ENCODE measurements at places on chromosomes 1 and 21. TPM values are rescaled to one million over a fixed set of nuclear protein-coding genes. Genes with fewer than 3 reads are reported as not detected.

Gene C4BPA
- not detected for total RNA-seq

Gene KRTAP7-1
- total RNA-seq: not detected

Gene CFAP57
- total RNA-seq: not detected

Gene CACNA1S
- total RNA-seq: not detected
